T-helper 17 cell (primary cell): ENCODE measurements at places on chromosomes 5 and 9.

GRCh38 chr9:134487066-134487710, 154.4 kb upstream of the COL5A1 start:
- H3K4me1 ChIP-seq = no peaks in the 10 kb centered on the region
- no peak overlapping the region for H3K4me3 ChIP-seq
- peaks cover 33% of the 10 kb centered on the region for H3K27me3 ChIP-seq
- H3K36me3 ChIP-seq = no peaks in the 10 kb centered on the region
- DNase-seq = peak; percentile 1
- no peak overlapping the region for H3K27ac ChIP-seq

GRCh38 chr9:137445275-137445807, 4.2 kb upstream of the ENTPD8 start:
- peaks cover 15% of the 10 kb centered on the region for H3K4me1 ChIP-seq
- H3K27me3 ChIP-seq = peaks cover 6% of the 10 kb centered on the region
- no peaks in the 10 kb centered on the region for H3K36me3 ChIP-seq
- peak; percentile 63 for DNase-seq
- peak overlapping the region; percentile 39 for H3K27ac ChIP-seq

DNA sequence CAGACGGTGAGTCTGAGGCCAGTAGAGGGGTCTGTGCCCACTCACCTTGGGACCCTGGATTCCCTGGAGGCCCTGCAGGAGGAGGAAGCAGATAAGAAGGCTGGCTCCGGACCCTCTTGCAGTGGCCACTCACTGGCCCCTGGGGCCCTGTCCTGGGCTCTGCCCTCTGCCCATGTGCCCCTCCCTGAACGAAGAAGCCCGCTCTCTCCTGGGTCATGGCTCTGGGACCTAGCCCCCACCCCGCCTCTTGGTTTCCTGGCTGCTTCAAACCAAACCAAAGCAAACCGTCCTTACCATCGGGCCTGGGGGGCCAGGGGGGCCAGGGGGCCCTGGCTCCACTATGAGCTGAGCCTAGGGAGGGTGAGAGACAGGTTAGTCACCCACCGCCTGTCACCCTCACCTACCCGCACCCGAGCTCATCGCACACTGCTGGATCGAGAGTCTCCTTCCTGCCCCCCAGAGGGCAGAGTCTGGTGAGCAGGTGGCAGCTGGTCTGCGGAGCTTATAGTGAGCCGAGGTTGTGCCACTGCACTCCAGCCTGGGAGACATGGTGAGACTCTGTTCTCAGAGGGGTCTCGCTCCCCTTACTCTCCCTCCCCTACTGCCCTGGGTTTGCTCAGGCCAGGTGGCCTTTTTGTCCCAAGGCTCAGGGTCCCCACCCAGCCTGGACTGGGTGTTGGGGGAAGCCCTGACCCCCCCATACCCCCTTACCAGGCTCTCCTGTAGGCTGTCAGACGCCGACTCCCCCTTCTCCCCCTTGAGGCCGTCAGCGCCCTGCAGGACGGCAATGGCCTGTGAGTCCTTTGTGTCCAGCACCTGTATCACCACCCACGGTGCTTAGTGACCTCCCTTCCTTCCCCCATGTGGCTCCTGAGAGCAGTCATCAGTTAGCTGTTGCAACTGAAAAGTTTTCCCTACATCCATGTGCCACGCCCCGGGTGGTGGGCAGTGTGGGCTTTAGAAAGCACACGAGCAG, 15.2 kb upstream of the PHYKPL start:
- H3K36me3 ChIP-seq = no peaks in the 10 kb centered on the region
- no peak for DNase-seq
- H3K4me1 ChIP-seq = peaks cover 7% of the 10 kb centered on the region
- H3K4me3 ChIP-seq = no peak overlapping the region

DNA sequence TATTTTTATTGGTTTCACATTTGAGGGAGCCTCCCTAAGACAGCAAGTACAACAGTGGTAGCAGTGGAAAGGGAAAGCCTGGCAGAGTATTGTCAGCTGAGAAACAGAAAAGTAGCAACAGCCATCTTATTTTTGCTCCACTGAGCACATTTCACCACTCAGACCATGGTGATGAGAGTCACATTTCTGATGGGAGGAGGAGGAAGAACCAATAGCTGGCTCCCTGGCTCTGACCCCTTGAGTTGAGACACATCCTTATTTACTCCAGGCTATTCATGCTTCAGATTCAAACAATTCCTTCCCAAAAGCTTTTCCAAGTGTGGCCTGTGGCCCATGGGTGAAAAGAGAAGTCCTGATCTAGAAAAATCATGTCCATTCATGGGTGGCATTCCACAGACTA, 236.3 kb downstream of the ARHGAP26 start:
- no peak for DNase-seq
- no peak overlapping the region for H3K4me3 ChIP-seq
- no peaks in the 10 kb centered on the region for H3K36me3 ChIP-seq
- H3K4me1 ChIP-seq = peaks cover 53% of the 10 kb centered on the region

- peak overlapping the region; percentile 99 for H3K27ac ChIP-seq
- peaks cover 81% of the 10 kb centered on the region for H3K4me1 ChIP-seq
- no peaks in the 10 kb centered on the region for H3K27me3 ChIP-seq
- H3K4me3 ChIP-seq = peak overlapping the region; percentile 67
- DNase-seq = no peak
- peaks cover 7% of the 10 kb centered on the region for H3K36me3 ChIP-seq
Observed at GRCh38 chr5:119318256-119318894, 37.4 kb upstream of the TNFAIP8 start.

DNA sequence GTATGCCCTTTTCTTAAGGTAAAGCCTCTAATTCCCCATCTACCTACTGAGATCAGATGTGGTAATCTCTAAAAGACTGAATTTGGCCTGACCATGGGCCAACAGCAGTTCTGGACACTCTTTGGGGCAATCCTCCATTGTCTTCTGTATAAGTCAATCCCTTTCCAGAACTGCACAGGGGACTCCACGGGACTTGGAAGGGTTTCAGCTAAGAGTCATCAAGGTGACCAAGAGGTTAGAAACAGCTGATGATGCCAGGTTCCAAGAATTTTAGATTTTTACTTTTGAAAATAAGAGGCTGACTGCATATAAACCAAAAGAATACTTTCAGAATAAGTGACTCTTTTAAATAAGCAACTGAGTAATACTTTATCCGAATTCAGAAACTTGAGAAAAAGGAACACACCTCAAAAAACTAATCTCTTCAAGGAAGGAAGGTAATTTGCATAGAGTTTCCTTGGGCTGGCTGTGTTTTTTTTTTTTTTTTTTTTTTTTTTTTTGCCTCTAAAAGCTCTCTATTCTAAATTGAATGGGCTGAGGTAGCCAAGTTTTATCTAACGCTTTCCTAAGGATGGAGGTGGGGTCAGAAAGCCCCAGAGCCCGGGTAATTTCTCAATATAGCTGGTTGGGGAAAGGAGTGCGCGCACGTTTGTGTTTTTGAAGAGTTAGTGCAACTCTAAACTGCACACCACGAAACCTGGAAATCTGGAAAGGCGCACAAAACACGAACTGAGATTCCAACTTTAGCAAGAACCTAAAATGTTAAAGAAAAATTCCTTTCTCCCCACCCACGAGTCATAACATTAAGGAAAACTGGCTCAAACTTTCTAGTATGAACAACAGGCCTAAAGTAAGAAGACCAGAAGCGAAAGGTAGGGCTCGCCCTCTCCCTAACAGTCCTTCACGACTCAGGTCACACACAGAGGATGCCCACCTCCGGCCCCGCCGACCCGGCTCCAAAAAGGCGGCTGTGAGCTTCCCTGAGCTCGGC, 1.3 kb downstream of the VCP start:
- peaks cover 5% of the 10 kb centered on the region for H3K36me3 ChIP-seq
- H3K4me1 ChIP-seq = peaks cover 48% of the 10 kb centered on the region
- H3K27ac ChIP-seq = peak overlapping the region; percentile 92
- H3K27me3 ChIP-seq = no peaks in the 10 kb centered on the region
- peak overlapping the region; percentile 92 for H3K4me3 ChIP-seq

GRCh38 chr5:163696579-163696887, 191.1 kb downstream of the MAT2B start:
- peaks cover 26% of the 10 kb centered on the region for H3K27me3 ChIP-seq
- DNase-seq = no peak
- H3K4me1 ChIP-seq = no peaks in the 10 kb centered on the region
- no peak overlapping the region for H3K27ac ChIP-seq
- no peaks in the 10 kb centered on the region for H3K36me3 ChIP-seq

GRCh38 chr9:109475526-109475925, 22.6 kb downstream of the PTPN3 start:
- DNase-seq = no peak
- H3K27me3 ChIP-seq = peaks cover 45% of the 10 kb centered on the region
- no peak overlapping the region for H3K4me3 ChIP-seq
- H3K27ac ChIP-seq = no peak overlapping the region
- no peaks in the 10 kb centered on the region for H3K36me3 ChIP-seq

DNA sequence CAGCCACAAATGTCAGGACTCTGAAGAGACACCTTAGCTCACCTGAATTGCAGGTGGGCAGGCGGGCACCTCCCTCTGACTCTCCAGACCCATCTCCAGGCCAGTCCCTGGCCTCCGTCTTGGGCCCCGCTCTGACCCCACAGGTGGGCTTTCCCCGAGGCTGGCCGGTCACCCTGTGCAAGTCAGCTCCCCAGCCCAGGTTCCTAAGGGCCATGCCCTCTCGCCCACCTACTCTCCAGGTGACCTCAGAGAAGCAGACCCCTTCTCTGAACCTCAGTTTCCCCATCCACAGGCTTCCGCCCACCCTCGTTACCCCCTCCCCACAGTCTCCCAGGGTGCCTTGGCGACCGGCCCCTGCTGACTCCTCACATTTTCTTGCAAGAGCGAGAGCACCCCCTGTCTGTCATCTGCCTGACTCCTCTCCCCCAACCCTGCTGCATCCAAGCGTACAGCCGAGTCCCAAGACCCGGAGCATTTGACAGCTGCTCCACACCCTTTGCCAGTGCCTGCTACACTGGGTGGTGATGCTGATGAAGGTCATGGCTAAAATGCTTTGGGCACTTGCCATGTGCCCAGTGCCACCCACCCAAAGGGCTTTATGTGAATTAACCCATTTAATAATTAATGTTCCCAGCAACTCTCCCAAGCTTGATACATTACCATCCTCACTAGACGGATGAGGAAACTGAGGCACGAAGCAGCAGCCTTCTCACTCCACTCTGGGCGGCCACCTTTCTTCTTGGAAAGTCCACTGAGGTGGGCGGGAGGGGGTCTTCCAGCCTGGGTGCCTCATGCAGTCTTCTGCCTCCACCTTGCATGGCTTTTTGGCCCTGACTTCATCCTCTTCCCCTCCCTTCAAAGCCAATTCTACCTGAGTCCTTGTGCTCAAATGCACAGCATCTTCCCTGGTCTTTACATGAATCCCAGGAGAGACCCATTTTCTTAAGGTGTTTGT, 51.1 kb upstream of the ORM1 start:
- peaks cover 4% of the 10 kb centered on the region for H3K4me1 ChIP-seq
- no peak overlapping the region for H3K27ac ChIP-seq
- H3K36me3 ChIP-seq = no peaks in the 10 kb centered on the region
- DNase-seq = no peak
- no peak overlapping the region for H3K4me3 ChIP-seq

GRCh38 chr5:72472031-72472430, 35.2 kb downstream of the ZNF366 start:
- no peak overlapping the region for H3K4me3 ChIP-seq
- no peaks in the 10 kb centered on the region for H3K4me1 ChIP-seq
- H3K27ac ChIP-seq = no peak overlapping the region
- no peak for DNase-seq

- H3K36me3 ChIP-seq = no peaks in the 10 kb centered on the region
- H3K4me3 ChIP-seq = no peak overlapping the region
- no peaks in the 10 kb centered on the region for H3K4me1 ChIP-seq
- peaks cover 14% of the 10 kb centered on the region for H3K27me3 ChIP-seq
- H3K27ac ChIP-seq = no peak overlapping the region
Observed at GRCh38 chr5:58046371-58046770, 413.5 kb downstream of the PLK2 start.

- DNase-seq = no peak
- no peak overlapping the region for H3K27ac ChIP-seq
- H3K4me3 ChIP-seq = no peak overlapping the region
- H3K27me3 ChIP-seq = no peaks in the 10 kb centered on the region
Observed at GRCh38 chr5:54302267-54302687, 8.1 kb downstream of the ARL15 start.

- DNase-seq = no peak
- no peak overlapping the region for H3K27ac ChIP-seq
- H3K27me3 ChIP-seq = peaks cover 40% of the 10 kb centered on the region
- H3K4me3 ChIP-seq = no peak overlapping the region
- peaks cover 9% of the 10 kb centered on the region for H3K4me1 ChIP-seq
- H3K36me3 ChIP-seq = no peaks in the 10 kb centered on the region
Observed at GRCh38 chr9:38690574-38690973, 29.4 kb downstream of the FAM240B start.

- peak overlapping the region; percentile 95 for H3K27ac ChIP-seq
- H3K4me1 ChIP-seq = peaks cover 9% of the 10 kb centered on the region
- H3K36me3 ChIP-seq = peaks cover 4% of the 10 kb centered on the region
- DNase-seq = no peak
- no peaks in the 10 kb centered on the region for H3K27me3 ChIP-seq
Observed at GRCh38 chr5:35877655-35878054, 21.0 kb downstream of the IL7R start.

DNA sequence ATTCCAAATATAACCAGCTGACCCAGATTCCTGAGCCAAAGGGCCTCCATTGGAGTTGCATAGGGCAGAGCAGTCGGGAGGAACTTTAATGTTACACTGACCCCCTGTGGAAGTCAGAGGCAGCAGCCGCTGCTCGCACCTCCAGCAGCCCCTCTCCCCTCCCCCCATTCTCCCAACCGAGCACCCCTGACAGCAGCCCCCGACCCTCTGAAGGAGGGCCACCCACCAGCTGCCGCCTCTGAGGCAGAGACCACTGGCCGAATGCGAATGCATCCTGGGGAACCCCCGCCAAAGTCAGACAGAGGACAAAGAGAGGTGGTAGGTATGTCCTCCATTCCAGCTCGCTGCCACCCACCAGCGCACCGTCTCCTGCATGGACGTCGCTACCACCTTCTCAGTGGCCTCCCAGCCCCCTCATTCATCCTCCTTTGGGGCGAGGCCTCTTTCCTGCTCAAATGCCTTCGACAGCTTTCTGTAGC, 231.0 kb downstream of the CDK5RAP2 start:
- H3K27me3 ChIP-seq = peaks cover 7% of the 10 kb centered on the region
- H3K27ac ChIP-seq = no peak overlapping the region
- no peak for DNase-seq
- H3K4me3 ChIP-seq = no peak overlapping the region

- H3K4me3 ChIP-seq = no peak overlapping the region
- no peaks in the 10 kb centered on the region for H3K4me1 ChIP-seq
- peaks cover 56% of the 10 kb centered on the region for H3K27me3 ChIP-seq
- no peak overlapping the region for H3K27ac ChIP-seq
- no peaks in the 10 kb centered on the region for H3K36me3 ChIP-seq
Observed at GRCh38 chr5:158200619-158201018, 341.7 kb upstream of the CLINT1 start.

DNA sequence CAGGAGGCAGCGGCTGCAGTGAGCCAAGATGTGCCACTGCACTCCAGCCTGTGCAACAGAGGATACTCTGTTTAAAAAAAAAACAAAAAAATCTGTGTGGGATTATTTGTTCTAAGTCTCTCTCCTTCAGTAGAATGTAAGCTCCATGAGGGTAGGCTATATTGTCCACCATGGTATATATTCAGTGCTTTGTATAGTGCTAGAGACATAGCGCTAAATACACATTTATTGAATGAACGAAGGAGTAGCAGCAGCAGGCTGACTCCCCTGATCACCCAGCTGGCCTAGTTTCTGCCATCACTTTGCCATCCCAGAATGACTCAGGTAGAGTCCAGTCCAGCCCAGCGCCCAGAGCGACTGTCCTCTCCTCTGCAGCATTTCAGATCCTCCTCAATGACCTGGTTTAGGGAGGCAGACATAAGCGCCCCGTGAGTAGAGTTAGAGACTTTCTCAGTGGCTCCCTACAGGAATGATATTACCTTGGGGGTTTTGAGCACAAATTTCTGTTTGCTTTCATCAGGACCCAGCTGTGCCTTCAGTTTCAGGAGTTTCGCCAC, 716 bp downstream of the HARS1 start:
- peaks cover 23% of the 10 kb centered on the region for H3K4me1 ChIP-seq
- peak overlapping the region; percentile 100 for H3K4me3 ChIP-seq
- peak overlapping the region; percentile 98 for H3K27ac ChIP-seq
- DNase-seq = no peak
- no peaks in the 10 kb centered on the region for H3K27me3 ChIP-seq
